GM12864 (cell line): ENCODE measurements at places on chromosomes 3 and 15.

- no peak for DNase-seq
Measured at GRCh38 chr15:91926908-91927270, 73.4 kb downstream of the SLCO3A1 start.

GRCh38 chr15:95669146-95669922 is 661.2 kb upstream of the NR2F2 start:
- no peak for DNase-seq

DNA sequence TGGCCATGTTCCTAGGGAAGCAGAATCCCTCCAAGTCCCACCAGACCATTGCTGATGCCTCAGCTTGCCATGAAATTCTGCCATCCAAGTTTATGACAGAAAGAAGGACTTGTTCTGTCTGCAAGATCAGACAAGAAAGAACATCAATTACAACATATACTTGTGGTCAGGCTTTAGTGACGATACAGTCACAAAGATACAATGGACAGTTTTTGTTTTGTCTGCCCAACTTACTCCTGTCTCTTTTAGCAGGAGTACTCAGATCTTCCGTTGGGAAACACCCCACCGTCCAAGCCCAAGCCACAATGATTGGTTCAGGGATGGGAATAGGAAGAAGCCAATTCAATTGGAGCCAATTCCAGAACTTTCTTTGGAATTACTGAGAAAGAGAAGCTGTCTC is 15.7 kb downstream of the KLHL6 start:
- DNase-seq: no peak

DNA sequence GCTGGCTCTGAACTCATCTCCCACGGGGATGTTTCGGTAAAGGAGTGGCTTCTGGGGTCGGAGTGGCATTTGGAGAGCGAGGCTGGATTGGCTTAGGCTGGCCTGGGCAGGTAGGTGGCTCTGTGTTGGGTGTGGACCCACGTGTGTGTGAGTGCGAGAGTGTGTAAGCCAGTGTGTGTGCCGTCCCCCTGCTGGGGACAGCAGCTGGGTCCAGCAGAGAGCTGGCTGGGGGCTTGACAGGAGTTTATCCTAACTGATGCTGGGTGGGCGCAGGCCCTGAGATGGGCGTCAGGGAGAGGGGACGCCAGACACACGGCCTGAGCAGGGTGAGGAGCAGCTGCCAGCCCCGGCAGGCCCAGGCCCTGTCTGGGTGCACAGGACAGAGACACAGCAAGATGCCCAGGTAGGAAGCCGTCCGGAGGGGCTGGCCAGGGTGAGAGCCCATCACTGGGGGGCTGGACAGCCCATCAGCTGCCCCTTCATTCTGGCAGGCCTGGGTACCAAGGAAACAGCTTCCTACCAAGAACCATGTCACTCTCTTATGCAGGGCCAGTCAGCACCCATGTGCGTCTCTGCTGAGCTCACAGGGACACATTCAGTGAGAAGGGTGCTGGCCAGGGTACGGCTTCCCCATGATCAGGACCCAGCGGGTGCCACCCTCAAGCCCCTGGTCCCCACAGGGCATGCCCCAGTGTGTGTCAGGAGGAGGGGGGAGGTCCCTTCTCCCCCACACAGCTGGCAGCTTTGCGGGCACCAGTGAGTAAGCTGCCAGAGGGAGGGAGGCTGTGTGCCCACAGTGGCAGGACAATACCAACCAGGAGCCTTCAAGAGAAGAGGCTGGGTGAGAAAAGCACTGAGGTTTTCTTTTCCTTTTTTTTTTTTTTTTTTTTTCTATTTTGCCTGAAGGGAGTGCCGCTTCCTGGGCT is 1.1 kb downstream of the PAK6 start:
- DNase-seq: no peak

DNA sequence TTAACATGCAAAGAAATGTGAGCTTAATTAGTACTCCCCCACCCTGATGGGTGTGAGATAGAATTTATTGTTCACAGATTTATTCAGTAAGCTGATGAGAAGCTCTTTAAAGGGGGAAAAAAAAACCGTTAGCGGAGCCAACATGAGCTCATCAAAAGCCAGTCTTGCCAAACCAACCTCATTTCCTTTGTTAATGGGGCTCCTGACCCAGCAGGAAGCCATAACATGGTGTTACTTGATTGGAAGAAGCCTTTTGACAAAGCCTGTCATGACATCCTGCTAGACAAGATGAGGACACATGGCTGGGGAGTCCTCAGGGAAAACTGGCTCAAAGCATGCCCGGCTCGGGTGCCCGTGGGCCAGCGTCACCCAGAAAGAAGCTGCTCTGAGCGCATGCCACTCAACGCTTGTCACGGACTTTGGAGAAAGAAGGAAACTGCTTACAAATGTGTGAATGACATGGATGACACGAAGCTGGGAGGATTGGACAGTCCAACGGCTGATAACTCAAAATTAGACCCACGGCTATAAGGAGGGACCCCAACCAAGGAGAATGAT is 64.6 kb downstream of the SLCO2A1 start:
- no peak for DNase-seq

- no peak for DNase-seq
Measured at GRCh38 chr3:144033240-144033589, 61.6 kb downstream of the DIPK2A start.

GRCh38 chr3:189985948-189986347 is 134.7 kb downstream of the P3H2 start:
- DNase-seq: no peak

GRCh38 chr3:107629566-107629965 is 106.8 kb downstream of the BBX start:
- no peak for DNase-seq

- no peak for DNase-seq
Measured at GRCh38 chr15:92021792-92022191, 168.3 kb downstream of the SLCO3A1 start.

DNA sequence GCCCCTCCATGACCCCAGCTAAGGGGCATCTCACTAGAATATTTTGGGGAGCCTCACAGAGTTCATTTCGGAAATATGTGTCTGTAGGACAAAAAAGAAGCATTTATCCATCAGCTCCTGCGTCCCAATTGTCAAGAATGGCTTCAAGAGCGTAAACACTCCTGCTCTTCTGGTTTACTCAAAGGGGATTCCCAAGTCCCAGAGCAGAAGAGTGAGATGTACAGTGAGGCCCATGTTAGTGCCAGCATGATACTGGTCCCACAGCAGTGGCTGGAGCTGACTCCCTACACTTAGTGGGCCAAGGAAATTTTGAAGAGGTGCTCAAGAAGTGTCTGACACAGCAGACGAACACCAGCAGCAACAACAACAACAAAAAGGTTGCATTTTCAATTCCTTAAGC is 34.9 kb upstream of the ARL8B start:
- DNase-seq: no peak

- no peak for DNase-seq
Measured at GRCh38 chr3:87982421-87982820, 76.4 kb downstream of the CGGBP1 start.

DNA sequence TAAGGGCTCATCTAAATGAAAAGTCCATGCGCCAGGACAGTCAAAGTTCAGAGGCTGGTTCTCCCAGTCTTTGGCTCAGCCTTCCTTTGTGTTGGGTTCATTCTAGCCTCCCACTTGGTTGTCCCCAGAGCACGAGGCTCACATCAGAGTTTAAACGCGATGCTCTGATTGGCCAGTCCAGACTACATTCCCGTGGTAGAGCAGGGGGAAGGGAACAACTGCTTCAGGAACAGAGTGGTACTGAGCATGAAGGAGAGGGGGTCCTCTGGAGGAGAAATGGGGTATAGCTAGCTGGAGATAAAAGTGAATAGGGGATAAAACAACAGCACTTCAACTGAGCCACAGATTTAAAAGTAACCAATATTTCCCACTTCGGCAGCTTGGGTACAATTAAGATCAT is 32.2 kb downstream of the ANAPC13 start:
- no peak for DNase-seq

GRCh38 chr3:108153451-108153981 is 62.7 kb upstream of the CD47 start:
- DNase-seq: peak; percentile 36

GRCh38 chr3:186694288-186695032 is 22.7 kb upstream of the KNG1 start:
- DNase-seq: no peak

DNA sequence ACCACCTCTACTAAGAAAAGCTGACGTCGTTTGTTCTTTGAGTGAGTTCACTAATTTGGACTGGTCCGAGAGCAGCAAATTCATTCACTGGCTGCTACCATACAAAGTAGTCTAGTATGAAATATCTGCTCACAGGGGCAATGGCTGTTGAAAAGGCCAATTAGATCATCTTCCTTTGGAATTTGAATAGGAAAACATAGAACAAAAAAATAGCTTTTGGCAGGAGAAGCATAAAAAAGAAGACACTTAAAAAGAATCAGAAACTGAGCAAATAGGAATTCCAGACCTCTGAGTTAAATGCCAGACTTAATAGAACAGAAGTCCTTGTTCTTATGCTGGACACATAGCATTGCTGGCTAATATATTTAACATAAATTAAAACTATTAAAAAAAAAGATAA is 159.3 kb downstream of the IL1RAP start:
- DNase-seq: no peak

DNA sequence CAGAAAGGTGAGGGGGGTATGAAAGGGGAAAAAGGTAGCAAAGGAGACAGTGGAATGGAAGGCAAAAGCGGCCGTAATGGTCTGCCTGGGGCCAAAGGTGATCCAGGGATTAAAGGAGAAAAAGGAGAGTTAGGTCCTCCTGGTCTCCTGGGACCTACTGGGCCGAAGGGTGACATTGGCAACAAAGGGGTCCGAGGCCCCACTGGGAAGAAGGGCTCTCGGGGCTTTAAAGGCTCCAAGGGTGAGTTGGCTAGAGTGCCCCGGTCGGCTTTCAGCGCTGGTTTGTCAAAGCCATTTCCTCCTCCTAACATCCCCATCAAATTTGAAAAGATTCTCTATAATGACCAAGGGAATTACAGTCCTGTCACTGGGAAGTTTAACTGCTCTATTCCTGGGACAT is 6.7 kb downstream of the OTOL1 start:
- no peak for DNase-seq

DNA sequence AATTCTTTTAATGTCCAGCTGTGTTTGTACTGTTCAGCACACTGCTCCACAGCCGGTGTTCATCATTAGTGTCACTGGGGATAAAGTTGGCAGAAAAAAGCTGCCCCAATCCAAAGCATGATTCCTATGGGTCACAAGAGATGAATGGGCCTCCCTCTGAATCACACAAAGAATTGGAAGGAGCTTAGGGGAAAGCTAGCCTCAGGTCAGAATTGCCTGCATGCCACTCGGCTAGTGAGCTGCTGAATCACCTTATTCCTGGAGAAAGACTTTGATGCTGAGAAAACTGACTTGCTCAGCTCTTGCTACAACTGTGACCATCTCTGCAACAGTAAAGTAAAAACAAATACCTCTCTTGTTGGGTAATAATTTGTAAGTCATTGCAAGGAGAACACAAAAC is 3.5 kb downstream of the CCK start:
- DNase-seq: no peak

DNA sequence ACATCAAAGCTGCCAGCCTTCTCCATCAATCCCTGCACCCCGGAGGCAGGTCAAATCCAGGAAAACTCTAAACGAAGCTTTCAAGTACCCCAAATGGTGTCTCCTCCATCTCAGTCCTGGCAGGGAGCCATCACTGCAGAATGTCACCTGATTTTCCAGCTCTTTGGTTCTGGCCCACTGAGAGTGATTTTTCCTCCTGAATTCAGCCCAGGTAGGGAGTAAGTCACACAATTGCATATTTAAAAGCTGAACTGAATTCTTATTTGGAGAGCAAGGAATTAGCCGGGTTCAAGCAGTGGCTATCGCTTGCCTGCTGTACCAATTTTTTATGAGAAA is 5.3 kb downstream of the RFTN1 start:
- no peak for DNase-seq

GRCh38 chr15:88016406-88016805 is 240.1 kb downstream of the NTRK3 start:
- no peak for DNase-seq

- DNase-seq: no peak
Measured at GRCh38 chr3:60225848-60226247, 1025.4 kb downstream of the FHIT start.

GRCh38 chr15:63434576-63435186 is 53.0 kb upstream of the CA12 start:
- no peak for DNase-seq

DNA sequence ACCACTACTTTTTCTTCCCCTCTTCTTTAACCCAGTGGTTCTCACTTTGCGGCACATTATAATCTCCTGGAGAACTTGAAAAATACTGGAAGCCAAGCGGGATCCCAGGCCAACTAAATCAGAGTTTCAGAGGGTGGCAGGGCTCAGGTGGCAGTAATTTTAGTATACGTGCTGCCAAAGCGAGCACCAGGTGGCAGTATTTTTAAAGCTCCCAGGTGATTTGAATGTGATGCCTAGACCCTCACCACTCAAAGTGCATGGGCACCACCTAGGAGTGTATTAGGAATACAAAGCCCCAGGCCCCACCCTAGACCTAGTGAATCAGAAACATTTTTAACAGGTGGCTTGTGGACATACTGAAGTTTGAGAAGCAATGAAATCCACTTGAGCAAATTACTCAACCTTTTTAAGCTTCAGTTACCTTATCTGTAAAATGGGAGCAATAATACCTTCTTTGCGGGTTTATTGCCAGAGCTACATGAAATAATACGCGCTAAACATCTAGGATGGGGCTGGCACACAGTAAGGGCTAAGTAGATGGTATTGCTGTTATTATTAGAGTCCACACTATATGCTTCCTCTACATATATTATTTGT is 8.3 kb downstream of the B3GALNT1 start:
- no peak for DNase-seq

DNA sequence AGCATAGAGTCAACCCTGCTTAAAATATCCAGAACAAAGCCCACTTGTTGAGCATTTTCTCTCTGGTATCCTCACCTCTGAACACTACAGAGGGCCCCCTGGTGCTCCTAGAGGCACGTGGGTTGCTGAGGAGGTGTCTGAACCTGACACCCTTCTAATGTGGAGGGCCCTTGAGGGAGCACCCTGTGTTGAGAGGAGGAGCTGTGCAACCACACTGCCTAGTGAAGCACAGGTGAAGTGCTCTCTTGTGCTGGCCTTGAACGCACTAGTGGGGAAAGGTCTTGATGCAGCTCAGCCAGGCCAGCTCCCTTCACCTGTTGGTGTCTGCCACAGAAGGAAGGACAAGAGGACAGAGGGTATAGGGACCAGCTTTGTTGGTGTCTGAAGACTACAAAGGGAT is 51.9 kb downstream of the CCK start:
- no peak for DNase-seq
